ENCODE measurements at places on chromosomes 6 and 20. TPM values are rescaled to one million over a fixed set of nuclear protein-coding genes. Genes with fewer than 3 reads are reported as not detected.

DNA sequence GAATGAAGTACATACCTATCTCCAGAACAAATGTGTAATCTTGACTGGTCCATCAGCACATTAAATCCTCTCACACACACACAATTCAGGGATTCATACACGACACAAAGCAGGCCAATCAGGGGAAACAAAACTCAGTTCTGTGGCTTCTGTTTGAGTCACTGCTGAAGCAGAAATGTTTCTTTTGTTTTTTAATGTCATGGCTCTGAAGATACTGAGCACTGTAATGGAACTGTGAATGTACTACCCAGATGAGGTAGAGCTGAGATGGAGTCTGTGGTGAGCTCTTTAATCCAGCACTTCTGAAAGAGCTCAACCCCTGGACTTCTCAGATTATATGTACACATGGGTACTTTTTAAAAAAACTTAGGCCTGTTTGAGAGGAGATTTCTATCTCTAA lies 116.4 kb downstream of the THEMIS start:
- H3K4me1 ChIP-seq = no peaks in the 10 kb centered on the region
- H3K36me3 ChIP-seq = no peaks in the 10 kb centered on the region
- no peak for DNase-seq
- H3K27ac ChIP-seq = no peak overlapping the region

- no peak for DNase-seq
- H3K27ac ChIP-seq = no peak overlapping the region
- no peak overlapping the region for H3K4me3 ChIP-seq
- H3K4me1 ChIP-seq = peaks cover 7% of the 10 kb centered on the region
- H3K36me3 ChIP-seq = no peaks in the 10 kb centered on the region
Observed at GRCh38 chr6:131130554-131130940, 4.7 kb upstream of the AKAP7 start.

GRCh38 chr6:125191916-125192609 lies 38.5 kb downstream of the TPD52L1 start:
- H3K27me3 ChIP-seq = peaks cover 7% of the 10 kb centered on the region
- H3K27ac ChIP-seq = no peak overlapping the region
- H3K4me3 ChIP-seq = no peak overlapping the region
- peak; percentile 68 for DNase-seq
- H3K36me3 ChIP-seq = no peaks in the 10 kb centered on the region
- no peaks in the 10 kb centered on the region for H3K4me1 ChIP-seq

- no peaks in the 10 kb centered on the region for H3K27me3 ChIP-seq
- peaks cover 16% of the 10 kb centered on the region for H3K4me1 ChIP-seq
Observed at GRCh38 chr6:158789115-158789917, 29.9 kb downstream of the EZR start.

MCUR1 gene
- total RNA-seq = 33.1 TPM

SMPDL3A gene
- total RNA-seq = 1.8 TPM

RIPPLY2 gene
- total RNA-seq = 6.5 TPM

SMOC2 gene
- total RNA-seq = 0.13 TPM

Data from Panc1 (cell line).